ENCODE measurements at places on chromosomes 11 and 22.

- no peak for DNase-seq
These were observed 745.7 kb downstream of the FAM181B start for GRCh38 chr11:81987829-81988472.

GRCh38 chr22:22896601-22897000 lies 9.0 kb downstream of the IGLL5 start:
- no peak for DNase-seq

DNA sequence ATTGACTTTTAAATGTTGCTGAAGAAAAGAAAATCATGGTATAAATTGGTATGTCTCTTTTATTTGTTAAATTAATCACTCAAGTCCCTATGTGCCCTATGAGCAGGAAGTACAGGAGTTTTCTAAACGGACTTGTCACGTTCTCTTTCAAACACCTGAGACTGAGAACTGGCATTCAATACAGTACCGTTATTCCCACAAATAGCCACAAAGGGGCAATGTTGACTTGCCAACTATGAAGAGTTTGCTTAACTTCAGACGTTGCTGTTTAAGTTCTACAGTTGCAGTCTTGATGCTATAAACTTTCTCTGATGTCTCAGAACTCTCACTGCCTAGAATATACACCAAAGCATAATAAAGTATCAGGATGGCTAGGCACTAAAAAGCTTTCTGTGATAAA lies 7.6 kb downstream of the OR56A1 start:
- no peak for DNase-seq

DNA sequence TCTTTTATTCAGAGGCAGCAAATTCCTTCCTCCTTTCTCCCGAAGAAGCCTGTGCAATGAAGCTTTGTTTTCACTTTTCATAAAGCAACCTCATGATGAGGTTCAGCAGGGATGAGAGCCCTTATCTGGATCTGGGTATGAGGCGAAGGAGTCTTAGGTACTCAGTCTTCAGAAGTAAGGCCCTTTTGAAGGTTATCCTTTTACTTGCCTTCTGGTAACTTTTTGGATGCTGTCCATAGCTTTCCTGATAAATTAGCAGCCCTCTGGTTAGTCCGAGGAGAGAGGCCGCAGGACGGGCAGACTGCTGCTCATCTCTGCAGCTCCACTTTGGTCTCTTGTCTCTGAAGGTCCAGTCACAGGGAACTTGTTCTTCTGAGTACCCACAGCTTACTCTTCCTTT lies 1.1 kb downstream of the TRIM22 start:
- DNase-seq, result no peak

- no peak for DNase-seq
These were observed 17.8 kb downstream of the OTUB1 start for GRCh38 chr11:64003807-64004589.

- DNase-seq, result no peak
These were observed 8.9 kb downstream of the AP2A2 start for GRCh38 chr11:934527-934926.

GRCh38 chr22:20117633-20118299 lies 740 bp upstream of the TRMT2A start:
- DNase-seq, result peak; percentile 15

- no peak for DNase-seq
These were observed 52.6 kb downstream of the PITPNB start for GRCh38 chr22:27866135-27867084.
